ENCODE measurements at places on chromosomes 4 and X.

- no peak for DNase-seq
These were observed 23.8 kb upstream of the HPSE start for GRCh38 chr4:83358410-83358809.

DNA sequence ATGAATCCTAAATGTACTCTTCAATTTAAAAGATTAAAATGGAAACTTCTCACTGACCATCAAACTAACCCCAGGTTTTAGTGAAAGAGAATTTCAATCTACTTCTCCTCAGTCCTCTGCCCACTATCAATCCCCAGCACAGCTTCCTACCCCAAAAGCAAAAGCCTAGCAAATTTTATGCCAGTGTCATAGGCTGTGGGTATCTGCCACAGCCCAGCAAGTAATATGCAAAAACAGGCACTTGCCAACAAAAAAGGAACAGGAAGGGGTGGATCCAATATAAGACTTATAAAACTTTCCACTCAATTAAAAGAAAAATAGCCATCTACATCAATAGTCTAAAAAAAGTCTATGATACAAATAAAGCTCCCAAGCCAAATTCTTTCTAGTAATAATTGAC lies 22.3 kb downstream of the CAMK2D start:
- no peak for DNase-seq

DNA sequence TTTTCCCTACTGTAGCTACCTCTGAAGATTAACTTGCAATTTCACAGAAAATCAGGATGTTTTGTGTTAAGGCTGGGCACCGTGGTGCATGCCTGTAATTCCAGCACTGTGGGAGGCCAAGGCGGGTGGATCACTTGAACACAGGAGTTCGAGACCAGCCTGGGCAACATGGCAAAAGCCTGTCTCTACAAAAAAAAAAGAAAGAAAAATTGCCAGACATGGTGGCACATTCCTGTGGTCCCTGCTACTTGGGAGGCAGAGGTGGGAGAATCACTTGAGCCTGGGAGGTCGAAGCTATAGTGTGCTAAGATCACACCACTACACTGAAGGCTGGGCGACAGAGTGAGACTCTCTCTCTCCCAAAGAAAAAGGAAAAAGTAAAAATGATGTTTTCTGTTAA lies 27.4 kb downstream of the APELA start:
- DNase-seq = no peak

GRCh38 chrX:22748093-22748999 lies 251.4 kb upstream of the DDX53 start:
- DNase-seq = peak; percentile 19

DNA sequence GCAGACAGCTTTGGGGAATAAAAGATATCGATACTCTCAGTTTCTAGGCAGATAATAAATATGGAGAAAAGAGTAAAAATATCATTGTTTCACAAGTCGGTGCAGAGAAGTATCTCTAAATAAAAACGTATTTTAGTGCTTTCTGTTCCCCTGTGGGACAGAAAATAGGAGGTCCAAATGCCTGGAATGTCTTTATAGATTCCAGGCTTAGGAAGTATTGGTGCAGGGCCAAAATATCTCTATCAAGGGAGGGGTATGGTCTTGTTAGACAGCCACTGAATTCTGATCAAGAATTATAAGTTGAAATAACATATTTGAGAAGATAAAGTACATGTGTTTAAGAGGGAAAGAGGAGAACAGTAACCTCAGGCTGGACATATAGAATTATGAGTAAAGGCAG lies 596.4 kb downstream of the PCDH18 start:
- DNase-seq = no peak

- DNase-seq = no peak
These were observed 11.8 kb upstream of the TASL start for GRCh38 chrX:30589146-30589888.
